ENCODE measurements at places on chromosomes 11 and 22.

- DNase-seq = no peak
These were observed 960.7 kb upstream of the RAG2 start for GRCh38 chr11:37558619-37559210.

GRCh38 chr11:89604281-89604680 is 105.8 kb upstream of the TRIM77 start:
- no peak for DNase-seq

- no peak for DNase-seq
These were observed 1053.8 kb downstream of the LRRC4C start for GRCh38 chr11:40405614-40406013.

DNA sequence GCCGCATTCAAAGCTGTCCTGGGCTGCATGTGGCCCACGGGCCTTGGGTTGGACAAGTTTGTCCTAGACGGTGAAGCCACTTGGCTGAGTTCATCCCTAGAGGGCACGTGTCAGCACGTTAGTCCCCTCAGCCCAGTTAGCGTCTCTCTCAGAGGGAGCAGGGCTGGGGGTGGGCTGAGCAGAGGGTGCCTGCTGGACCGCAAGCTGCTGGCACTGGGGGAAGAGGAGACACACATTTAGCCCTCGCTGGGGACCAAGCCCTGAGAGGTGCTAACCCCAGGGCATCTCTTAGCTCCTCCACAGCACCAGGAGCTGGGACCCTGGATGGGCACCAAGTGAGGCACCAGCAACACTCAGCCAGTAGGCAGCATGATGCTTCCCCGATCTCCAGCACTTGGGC is 107.0 kb downstream of the SHANK2 start:
- DNase-seq = no peak

All from urothelium cell line (cell line).